ENCODE measurements at places on chromosomes 2 and 18. TPM values are rescaled to one million over a fixed set of nuclear protein-coding genes. Genes with fewer than 3 reads are reported as not detected.

The CGREF1 gene
- 0.10 TPM for total RNA-seq

The UGT1A10 gene
- not detected for total RNA-seq

The SERPINB13 gene
- not detected for total RNA-seq

The DCDC2C gene
- not detected for total RNA-seq

The CIB4 gene
- not detected for total RNA-seq

The ARHGEF33 gene
- total RNA-seq = under 0.01 TPM

The CENPO gene
- total RNA-seq = 2.2 TPM

The COL3A1 gene
- 0.42 TPM for total RNA-seq

The CRYGC gene
- total RNA-seq = not detected

The CREG2 gene
- not detected for total RNA-seq

The PROM2 gene
- total RNA-seq = 0.31 TPM

The ACVR2A gene
- total RNA-seq = 39.9 TPM

The MROH2A gene
- not detected for total RNA-seq

The SERPINB12 gene
- not detected for total RNA-seq

The CHMP1B gene
- total RNA-seq = 211 TPM

All from mononuclear cell (primary cell).